ENCODE measurements at places on chromosomes 3 and 15. TPM values are rescaled to one million over a fixed set of nuclear protein-coding genes. Genes with fewer than 3 reads are reported as not detected.
A peak's percentile ranks its signal among the peaks of the same experiment; 100 is the strongest.

Gene ARHGAP11A
- 43.1 TPM for total RNA-seq

Gene ITGA11
- 0.03 TPM for total RNA-seq

Gene FBXO40
- 0.23 TPM for total RNA-seq

Gene SH2D7
- not detected for total RNA-seq

- H3K27ac ChIP-seq, result no peak overlapping the region
- no peak for DNase-seq
Measured at GRCh38 chr3:49937090-49937489, 2.9 kb upstream of the RBM6 start.

DNA sequence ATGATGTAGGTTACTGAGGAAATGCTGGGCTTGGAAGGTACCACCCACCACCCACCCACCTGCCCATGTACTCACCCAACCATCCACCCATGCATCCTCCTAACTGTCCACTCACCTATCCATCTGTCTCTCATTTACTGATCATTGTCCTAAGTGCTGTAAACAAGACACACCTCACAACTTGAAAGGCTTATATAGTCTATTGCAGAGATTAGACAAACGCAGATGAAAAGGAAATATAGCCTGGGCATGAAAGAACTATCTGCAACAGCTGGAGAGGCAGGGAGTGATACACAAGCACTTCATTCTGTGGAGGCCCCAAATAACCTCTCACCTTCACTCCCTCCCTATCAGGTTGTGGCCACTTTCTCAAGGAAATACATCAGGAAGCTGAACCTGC is 54.0 kb downstream of the DAPK2 start:
- H3K4me3 ChIP-seq, result no peak overlapping the region
- DNase-seq, result no peak
- H3K4me1 ChIP-seq, result no peaks in the 10 kb centered on the region
- no peaks in the 10 kb centered on the region for H3K27me3 ChIP-seq

- peaks cover 35% of the 10 kb centered on the region for H3K4me1 ChIP-seq
- no peaks in the 10 kb centered on the region for H3K36me3 ChIP-seq
- no peaks in the 10 kb centered on the region for H3K27me3 ChIP-seq
- H3K4me3 ChIP-seq, result peak overlapping the region; percentile 100
- DNase-seq, result peak; percentile 41
Measured at GRCh38 chr15:75578173-75578947, 755 bp downstream of the PTPN9 start.

DNA sequence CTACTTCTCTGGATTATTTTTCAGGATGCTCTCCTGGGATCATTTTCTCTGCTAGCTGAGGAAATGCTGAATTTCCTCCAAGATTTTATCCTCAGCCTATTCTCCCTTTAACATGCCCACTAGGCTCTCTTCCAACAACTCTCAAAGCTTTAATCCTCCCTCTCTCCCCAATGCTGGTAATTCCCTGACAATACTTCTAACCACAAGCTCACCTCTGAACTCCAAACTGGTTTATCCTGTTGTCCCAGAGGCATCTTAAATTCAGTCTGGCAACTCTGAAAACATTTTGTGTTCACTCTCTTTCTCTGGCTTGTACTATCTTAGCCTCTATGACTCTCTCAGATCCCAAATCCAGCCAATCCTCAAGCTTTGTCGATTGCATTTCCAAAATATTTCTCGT is 490.3 kb downstream of the MECOM start:
- no peak overlapping the region for H3K27ac ChIP-seq
- no peaks in the 10 kb centered on the region for H3K36me3 ChIP-seq
- H3K4me3 ChIP-seq, result no peak overlapping the region
- DNase-seq, result peak; percentile 18

- no peaks in the 10 kb centered on the region for H3K36me3 ChIP-seq
- no peak overlapping the region for H3K4me3 ChIP-seq
- peaks cover 13% of the 10 kb centered on the region for H3K4me1 ChIP-seq
- peak; percentile 52 for DNase-seq
- H3K27me3 ChIP-seq, result no peaks in the 10 kb centered on the region
Measured at GRCh38 chr3:184773283-184774186, 38.4 kb upstream of the VPS8 start.

Measured in GM23338 (cell line).